Stimulated activated CD8-positive, alpha-beta memory T cell treated with anti-CD3 and anti-CD28 coated beads, Interleukin-2, amount 100 ng/mL, for 1 hour (primary cell): ENCODE measurements at places on chromosomes 3 and 15.

DNA sequence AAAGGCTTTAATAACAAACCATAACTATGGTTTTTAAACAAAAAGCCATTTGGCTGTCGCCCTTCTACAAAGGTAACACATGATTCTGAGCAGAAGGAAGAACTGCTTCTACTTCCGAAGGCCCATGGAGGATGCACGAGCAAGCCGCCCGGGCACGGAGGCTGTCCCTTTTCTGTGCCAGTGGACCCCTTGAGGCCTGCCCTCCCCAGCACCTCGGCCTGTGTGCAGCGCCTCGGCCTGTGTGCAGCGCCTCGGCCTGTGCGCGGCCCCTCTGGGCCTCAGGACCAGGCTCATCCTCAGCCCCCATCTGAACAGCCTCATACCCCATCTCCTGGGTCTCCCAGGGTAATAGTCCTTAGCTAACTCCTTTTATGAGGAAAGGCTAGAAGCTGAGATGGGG, 329.5 kb downstream of the OCA2 start:
- DNase-seq = no peak

DNA sequence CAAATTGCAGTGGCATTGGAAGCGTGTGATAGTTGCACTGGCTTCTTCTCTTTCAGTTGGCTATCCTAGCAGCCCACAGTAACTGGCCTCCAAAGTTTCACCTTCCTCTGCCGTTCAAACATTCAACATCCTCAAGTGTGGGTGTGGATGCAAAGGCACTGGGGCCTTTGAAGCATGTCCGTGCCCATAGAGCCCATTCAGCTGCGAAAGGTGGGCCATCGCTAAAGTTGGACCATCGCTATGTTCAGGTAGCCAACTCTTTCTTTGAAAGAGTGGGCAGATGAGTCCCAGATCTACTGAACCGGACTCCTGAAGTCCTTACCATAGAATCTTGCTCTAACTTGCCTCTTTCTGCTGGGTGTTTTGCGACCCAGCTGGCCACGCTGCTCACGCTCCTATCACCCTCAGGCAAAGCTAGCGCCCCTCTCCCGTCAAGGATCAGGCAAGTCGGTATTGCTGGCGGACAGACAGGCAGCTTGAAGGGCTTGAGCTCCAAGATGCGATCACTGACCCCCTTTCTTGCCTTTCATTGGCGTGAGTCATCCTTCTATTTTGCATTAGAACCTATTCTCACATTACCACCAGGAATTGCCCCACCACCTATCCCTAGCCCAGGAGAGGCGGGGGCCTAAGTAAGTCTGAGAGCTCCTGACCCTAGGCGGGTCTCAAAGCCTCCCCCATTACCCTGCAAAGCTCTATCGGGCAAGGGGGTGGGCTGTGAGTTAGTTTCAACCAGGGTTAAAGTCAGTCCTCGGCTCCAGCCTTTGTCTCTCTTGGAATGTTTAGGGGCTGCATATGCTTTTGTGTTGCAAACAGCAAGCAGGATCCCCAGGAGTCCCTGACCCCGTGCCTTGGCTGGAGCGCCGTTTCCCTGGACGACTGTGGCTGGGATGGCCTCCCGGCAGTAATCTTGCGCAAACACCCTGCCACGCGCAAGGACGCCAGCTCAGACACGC, 28.7 kb downstream of the ZIC4 start:
- DNase-seq = no peak

- DNase-seq = peak; percentile 75
These were observed at the start of gene FAM98B for GRCh38 chr15:38453971-38454695. TSS of gene FAM98B (plus strand) at chr15:38454127. CDS start at chr15:38454162, 35 bp downstream.

- no peak for DNase-seq
These were observed 152.4 kb downstream of the PGPEP1L start for GRCh38 chr15:98855067-98855814.

GRCh38 chr3:149442851-149443544, 31.5 kb upstream of the TM4SF4 start:
- no peak for DNase-seq

- no peak for DNase-seq
These were observed 15.5 kb upstream of the CHD2 start for GRCh38 chr15:92884436-92885223.

DNA sequence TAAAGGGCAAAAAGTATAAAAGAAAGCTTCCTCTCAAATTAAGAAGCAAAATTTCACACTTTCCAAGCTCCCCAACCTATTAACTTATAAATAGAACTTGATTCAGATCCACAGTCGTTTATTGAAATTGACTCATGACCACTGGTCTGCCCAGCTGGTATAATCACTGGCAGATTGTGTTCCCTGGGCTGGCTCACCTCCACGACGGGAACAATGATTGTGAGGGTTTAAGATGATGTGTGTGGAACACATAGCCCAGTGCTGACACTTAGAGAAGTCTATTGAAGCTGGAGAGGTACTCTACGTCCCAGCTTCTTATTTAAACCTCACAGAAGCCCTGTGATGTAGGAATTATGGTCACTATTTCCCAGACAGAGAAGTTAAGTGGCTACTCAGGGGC, 90.4 kb downstream of the MB21D2 start:
- DNase-seq = no peak

- no peak for DNase-seq
These were observed 48.8 kb upstream of the MANF start for GRCh38 chr3:51336261-51336660.

DNA sequence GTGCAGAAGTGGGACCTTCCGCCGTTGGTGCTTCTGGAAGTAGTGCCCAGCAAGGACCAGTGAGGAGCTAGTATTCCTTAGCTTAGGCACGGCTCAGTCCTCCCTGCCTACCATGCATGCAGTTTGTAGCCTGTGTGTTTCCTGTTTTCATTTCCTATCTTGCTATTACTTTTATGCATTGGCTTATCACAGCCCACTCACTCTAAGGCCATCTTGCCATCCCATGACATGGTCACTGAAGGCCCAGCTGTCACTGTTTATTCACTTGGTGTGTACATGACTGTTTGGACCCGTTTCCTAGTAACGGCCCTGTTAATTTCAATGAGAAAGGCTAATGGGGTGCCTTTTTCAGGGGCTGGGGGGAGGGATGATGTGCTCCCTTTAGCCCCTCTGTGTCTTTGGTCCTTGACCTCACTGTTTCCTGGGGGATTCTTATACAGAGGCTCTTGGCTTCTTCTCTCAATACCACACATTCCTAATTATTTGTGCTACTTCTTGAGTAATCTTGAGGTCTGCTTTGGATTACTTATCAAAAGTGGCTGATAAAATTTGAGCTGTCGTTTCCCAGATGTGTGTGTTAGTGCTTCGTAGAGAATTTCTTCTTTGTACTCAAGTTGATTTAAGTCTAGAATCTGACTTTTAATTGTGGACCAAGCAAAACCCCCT, 24.5 kb upstream of the TRAK1 start:
- DNase-seq = no peak

DNA sequence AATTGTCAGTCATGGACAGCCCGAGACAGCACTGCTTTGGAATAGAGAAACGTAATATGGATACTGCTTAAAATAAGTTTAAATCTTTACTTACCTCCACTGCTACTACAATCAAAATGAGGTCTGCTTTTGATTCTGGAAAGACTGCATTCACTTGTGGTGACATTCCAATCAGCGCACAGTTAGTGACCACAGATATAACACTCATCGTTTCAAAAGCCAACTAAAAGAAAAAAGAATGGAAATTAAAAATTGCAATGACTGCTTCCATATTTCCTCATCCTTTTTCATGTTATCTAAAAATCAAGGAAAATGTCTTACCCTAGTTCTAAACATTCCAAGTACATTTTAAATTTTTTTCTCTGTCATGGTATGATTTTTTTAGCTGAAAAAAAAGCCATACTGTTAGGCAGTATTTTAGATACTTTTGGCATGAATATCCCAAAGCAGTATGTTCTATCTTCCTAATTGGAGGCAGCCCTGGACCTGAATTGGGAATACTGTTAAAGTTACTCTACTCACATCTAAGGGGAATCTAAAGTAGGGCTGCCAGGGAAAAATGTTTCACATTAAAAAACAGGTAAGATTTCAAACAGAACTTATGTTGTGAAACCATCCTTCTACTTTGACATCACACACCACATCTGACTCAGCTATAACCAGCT, 72.1 kb downstream of the ANO10 start:
- no peak for DNase-seq

DNA sequence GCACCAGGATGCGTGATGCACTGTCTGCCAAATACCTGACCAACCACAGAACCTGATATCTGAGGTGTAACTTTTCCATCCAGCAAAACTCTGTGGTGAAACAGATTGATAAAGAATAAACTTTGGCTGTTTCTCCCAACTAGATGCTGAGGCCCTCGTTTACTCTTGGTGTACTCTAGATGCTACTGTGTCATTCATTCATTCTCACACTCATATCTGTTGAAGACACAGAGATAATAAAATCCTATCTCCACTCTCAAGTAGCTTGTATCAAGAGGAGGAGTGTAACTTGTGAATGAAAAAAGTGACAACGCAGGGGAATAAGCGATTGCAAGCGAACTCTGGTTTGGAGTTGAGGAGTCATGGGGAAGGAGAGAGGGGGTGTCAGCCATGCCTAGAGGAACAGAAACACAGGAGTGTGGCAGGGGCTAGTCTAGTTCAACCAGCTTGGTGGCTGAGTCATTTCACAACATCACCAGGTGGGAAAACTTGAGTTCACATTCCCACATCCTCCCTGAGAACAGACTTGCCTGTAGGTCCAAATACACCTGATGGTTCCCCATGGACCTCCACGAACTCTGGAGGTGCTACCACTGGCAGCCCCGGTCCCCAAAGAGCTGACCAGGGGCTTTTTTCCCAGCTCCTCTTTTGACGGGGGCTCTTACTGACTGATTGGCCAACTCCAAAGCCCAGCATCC, 73.3 kb upstream of the SNRK start:
- DNase-seq = no peak

- DNase-seq = no peak
These were observed 71.6 kb upstream of the NEO1 start for GRCh38 chr15:72980661-72981060.

DNA sequence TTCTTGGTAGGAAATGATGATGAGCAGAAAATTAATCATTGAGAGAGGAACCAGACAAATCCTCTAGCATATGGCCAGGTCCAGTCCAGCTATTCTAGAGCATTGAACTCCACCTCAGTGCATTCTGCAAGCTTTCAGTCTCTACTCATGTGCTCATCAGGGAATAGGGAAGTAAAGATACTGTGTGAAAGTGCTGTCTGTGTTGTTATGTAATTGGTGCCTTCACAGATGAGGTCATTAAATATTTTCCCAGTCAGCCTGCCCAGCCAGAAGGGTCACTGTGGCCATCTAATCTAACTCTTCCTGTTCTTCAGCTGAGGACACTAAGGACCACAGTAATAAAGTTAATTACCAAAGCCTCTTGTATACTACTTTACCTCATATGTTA, 28.2 kb downstream of the C3orf62 start:
- no peak for DNase-seq

DNA sequence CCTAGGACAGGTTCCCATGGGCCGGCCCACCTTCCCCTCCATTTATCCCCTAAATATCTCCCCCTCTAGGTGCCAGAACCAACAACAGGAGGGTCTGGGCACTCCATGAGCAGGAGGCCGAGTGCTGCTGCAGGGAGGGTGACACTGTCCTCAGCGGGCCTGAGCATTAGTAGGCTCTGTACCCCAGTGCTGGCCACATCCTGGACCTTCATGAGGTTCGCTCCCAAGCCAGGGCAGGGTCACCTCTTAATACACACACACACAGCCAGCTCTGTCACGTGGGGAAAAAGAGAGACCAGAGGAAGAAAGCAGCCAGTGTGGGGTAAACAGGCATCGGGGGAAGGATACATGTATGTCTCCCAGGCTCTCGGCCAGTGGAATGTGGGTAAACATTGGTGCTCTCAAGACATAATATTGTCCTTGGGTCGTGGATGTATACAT, 27.9 kb upstream of the SEMA3F start:
- no peak for DNase-seq

- DNase-seq = no peak
These were observed 81.8 kb upstream of the SKOR1 start for GRCh38 chr15:67743558-67743957.

DNA sequence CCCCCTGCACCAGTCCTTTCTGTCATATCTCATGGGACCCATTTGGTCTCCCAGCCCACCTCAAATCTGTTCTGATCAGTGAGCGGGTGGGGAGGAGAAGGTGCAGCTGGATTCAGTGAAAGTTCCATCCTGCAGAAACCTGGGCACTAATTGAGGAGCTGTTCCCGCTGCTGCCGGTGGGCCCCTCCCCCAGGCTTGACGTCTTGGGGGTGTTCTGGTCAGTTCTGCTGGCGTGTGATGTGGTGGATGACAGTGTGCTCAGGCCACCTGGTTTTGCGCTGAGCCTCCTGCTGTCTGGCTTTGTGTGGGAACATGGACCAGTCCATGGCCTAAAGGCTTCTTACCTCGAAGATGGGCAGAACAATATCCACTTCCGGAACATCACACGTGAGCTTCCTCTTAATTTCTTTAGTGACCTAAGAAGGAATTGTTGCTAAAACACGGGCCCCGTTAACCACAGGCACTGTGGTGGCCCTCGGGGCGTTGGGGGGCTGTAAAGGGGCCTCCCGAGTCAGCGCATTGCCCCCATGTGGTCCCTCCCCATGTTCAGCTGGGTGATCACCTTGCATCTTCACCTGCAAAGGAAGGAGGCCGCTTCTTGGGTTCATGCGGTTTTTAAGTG, 59.7 kb downstream of the RGMA start:
- no peak for DNase-seq

DNA sequence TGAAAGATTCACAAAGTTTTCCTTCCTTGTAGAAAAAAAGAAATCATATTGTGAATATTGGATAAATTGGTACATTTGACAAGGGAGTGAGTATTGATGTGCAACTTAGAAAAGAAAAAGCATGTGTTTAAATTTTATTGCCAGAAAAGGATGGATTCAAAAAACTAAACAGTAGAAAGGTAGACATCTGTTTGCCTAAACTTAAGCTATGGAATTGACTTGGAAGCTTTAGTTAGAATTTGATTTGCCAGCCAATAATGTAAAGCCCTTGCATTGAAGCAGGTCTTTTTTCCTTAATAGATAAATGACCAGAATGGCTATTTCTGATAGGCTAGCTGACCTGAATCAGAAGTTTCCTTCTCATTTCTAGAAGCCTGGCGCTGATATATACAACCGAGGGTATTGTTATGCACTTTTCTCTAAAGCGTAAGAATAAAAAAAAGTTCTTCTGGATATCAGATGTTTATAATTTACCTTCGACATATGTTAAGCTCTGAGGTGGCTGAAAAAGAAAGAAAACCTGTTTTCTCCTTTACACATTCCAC, 4.2 kb downstream of the RARB start:
- no peak for DNase-seq

GRCh38 chr15:95326431-95327182, 1003.9 kb upstream of the NR2F2 start:
- no peak for DNase-seq

DNA sequence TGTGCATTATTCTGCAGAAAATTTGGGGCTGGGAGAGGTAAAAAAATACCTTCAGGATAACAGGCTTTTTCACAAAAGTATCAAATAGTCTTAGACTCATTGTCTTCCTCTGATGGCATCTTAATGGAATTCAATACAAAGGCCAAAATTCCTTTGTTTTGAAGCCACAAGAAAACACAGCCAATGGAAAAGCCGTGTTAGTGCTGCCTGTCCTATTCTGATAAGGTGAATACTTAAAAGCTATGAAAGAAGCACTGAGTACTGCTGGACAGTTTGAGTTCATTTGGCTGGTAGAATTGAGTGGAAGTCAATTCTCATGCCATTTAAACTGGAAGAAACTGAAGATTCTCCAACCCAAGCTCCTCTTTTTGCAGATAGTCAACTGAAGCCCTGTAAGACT, 395.3 kb upstream of the TPRG1 start:
- DNase-seq = no peak

- no peak for DNase-seq
These were observed 162.1 kb upstream of the NANOGP8 start for GRCh38 chr15:35247150-35247549.
